ENCODE measurements at places on chromosomes 1 and 21.

DNA sequence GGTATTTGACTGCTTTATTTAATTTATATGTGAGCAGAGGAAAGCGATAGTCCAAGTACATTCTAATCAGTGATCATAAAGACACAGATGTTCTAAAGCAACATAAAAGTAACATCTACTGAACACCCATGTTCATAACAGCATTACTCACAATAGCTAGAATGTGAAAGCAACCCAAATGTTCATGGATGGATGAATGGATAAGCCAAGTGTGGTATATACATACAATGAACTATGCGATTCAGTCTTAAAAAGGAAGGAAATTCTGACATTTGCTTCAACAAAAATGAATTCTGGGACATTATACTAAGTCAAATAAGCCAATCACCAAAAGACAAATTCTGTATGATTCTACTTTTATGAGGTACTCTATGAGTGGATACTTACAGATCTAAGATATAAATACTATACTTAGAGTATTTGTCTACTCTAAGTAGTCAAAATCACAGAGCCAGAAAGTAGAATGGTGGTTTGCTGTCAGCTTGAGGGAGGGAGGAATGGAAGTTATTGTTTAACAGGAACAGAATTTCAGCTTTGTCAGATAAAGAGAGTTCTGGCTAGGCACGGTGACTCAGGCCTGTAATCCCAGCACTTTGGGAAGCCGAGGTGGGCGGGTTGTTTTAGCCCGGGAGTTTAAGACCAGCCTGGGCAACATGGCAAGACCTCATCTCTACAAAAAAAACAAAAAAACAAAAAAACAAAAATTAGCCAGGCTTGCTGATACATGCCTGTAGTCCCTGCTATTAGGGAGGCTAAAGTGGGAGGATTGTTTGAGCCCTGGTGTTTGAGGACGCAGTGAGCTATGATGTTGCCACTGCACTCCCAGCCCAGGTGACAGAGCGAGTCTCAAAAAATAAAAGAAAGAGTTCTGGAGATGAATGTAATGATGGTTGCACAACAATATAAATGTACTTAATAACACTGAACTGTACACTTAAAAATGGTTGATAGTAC, 79.7 kb upstream of the ARHGAP29 start:
- DNase-seq, result no peak

- DNase-seq, result no peak
These were observed 86.1 kb upstream of the POU3F1 start for GRCh38 chr1:38132681-38133080.

GRCh38 chr1:153957744-153958110, 685 bp downstream of the CRTC2 start:
- no peak for DNase-seq

GRCh38 chr21:16241479-16241963, 511.7 kb downstream of the USP25 start:
- DNase-seq, result no peak

- DNase-seq, result no peak
These were observed 10.9 kb upstream of the RWDD3 start for GRCh38 chr1:95223110-95223509.

- DNase-seq, result no peak
These were observed 6.1 kb downstream of the SRM start for GRCh38 chr1:11053758-11054137.

GRCh38 chr1:94416901-94417727, 1.1 kb upstream of the ABCD3 start:
- DNase-seq, result no peak

GRCh38 chr1:15882665-15883064, 35.2 kb downstream of the SPEN start:
- DNase-seq, result no peak
